ENCODE measurements at places on chromosomes 6 and 20. TPM values are rescaled to one million over a fixed set of nuclear protein-coding genes. Genes with fewer than 3 reads are reported as not detected.
A peak's percentile ranks its signal among the peaks of the same experiment; 100 is the strongest.

GRCh38 chr20:14597206-14597715 lies 259.8 kb upstream of the FLRT3 start:
- DNase-seq: no peak

DNA sequence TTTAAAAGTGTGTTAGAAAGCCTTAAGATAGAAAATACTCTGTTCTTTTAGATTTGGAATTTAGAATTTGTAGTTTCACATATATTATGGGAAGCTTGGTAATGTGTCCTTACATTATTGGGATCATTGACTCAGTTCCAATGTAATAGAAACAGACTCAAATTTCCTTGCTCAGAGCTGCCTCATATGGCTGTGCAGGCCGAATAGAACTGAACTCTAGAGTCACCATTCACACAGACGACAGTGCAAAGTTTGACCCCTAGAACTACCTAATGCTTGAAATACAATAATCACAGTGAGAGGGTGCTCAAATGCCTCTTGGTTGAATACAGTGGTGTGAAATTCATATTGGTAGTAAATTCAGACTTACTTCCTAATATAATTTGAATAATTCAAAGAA lies 482.7 kb upstream of the CITED2 start:
- DNase-seq: no peak

DNA sequence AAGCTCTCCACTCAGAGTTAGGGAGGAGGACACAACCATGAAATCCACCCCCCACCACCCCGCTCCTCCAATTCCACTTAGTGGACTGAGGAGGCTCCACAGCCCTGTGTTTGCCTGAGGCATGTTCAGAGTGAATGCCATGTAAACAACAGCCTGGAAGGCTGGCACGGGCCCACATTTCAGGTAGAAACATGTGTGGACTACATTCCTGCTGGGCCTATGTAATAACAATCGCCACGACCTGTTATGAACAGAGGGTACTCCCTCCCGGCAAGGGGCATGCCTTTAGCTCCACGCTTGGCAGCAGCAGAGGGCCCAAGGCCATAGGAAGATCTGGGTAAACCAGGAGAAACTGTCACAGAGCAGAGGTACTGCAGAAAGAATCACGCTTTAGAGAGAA lies 65.5 kb downstream of the ISM1 start:
- no peak for DNase-seq

DNA sequence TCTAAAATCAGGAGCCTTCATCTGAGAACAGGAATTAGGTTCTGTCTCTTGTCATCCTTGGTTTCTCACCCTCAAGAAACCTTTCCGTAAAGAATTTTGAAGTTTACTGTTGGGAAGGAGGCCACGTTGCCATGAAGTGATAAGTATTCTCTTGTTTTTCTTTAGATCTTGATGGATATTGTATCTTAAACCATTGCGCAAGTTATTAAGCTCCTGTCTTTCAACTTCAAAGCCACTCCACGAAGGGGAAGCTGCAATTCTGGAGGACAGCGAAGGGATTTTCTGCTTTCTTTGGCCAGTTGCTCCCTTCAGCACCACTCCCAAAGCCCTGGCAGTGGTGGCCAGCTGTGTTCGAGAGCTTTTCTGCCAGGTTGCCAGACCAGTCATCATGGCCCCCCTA lies 198.1 kb upstream of the EXOC2 start:
- DNase-seq: no peak

DNA sequence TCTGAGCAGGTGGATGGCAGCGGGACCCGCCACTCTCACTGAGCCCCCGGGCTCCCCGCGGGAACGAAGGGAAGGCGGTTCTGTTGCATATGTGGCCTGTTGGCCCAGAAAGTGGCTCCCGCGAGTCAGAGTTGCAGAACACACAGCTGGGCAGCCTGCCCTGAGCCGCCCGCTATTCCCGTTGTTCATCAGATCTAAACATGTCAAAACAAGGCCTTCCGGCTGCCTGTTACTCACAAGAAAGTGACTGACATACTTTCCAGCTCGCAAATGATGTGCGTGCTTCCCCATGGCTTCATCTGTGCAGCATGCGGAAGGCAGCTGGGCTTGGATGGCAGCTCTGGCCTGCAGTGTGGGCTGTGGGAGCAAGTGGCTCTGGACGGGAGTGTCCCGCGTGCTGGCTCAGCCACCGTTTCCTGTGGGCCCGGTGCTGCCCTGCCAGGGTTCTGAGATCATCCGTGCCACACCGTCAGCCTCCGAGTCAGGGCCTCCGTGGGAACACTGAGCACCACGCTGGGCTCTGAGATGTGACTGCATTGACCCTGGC lies 227.3 kb downstream of the ERMARD start:
- DNase-seq: peak; percentile 21

- DNase-seq: no peak
These were observed 256.6 kb downstream of the RFPL4B start for GRCh38 chr6:112603726-112604125.

GGTLC1 gene
- total RNA-seq: not detected

DNA sequence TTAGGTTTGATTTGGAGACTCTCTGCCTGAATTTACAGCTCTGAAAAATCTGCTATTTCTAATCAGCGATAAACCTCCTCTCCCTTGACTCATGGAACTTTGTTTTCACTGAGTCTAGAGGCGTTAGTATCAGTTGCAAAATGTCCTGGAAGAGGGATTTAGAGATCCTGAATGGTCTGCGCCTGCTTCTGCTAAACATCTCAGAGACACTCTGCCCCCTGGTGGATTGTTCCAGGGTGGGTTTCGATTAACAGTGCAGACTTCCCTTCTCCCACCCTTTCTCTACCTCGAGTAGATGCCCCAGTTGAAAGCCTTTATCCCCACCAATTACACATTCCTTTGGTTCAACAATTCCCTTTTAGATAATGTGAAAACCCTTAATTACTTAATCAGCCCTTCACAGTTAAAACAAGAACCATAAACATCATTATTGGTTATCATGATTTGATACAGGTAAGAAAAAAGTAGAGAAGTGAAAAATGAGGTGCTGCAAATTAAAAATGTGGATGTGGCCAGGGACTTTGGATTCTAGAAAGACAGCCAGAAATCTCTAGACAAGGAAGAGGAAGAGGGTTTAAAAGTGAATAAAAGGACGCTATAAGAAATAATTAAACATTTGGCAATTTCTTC lies 5.5 kb downstream of the HTR1B start:
- DNase-seq: no peak

GRCh38 chr6:118735320-118735719 lies 83.9 kb upstream of the CEP85L start:
- no peak for DNase-seq

- DNase-seq: no peak
These were observed 44.4 kb downstream of the FAXC start for GRCh38 chr6:99305021-99305554.

DNA sequence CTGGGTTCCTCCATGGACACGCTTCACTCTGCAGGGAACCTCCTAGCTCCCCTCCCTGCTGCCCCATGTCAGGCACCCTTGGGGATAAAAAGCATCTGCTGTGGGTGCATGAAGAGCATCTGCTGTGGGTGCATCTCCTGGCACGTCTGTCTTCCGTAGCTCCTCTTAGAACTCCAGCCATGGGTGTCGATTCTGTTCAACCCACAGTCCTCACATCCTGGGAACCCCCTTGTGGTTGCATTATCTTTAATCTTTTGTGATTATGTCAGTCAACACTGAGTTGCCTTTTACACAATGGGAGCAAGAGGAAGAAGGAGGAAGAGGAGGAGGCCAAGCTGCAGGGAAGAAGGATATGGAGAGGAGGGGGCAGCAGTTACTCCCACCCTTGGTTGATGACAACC lies 24.1 kb upstream of the CCR6 start:
- DNase-seq: no peak

FAM120B gene
- total RNA-seq: 35.8 TPM

CTAGE9 gene
- total RNA-seq: not detected

- no peak for DNase-seq
These were observed 25.0 kb downstream of the SH3BGRL2 start for GRCh38 chr6:79656134-79656533.

GRCh38 chr6:114611696-114612095 lies 268.9 kb upstream of the HS3ST5 start:
- no peak for DNase-seq

DNA sequence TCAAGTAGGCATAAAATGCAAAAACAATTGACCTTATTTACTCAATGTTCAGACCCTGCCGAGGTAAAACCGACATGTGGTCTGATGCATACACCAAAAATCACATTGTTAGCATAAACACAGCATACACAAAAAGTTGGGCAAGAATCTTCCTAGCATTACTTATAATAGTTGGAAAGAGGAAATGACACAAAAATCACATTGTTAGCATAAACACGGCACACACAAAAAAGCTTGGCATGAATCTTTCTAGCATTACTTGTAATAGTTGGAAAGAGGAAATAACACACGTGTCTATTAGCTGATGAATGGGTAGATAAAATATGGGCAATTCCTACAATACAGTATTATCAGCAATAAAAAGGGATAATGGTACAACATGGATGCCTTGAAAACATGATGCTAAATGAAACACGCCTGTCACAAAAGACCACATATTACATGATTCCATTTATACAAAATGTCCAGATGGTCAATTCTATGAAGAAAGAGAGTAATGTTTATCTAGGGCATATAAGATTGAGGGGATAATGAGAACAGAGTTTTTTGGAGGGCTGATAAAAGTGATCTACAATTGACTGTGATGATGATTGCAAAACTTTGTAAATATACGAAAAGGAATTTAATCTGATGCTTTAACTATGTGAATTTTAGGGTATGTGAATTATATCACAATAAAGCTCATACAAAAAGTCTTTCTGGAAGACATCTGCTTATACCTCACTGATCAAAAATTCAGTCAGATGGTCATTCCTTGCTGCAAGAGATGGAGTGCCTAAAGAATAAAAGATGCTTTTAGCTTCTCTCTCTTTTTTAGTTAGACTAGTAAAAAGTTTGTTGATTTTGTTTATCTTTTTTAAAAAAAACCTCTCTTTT lies 1019.5 kb upstream of the CITED2 start:
- no peak for DNase-seq

BTN1A1 gene
- total RNA-seq: 0.11 TPM
